ENCODE measurements at places on chromosomes 12 and 14. TPM values are rescaled to one million over a fixed set of nuclear protein-coding genes. Genes with fewer than 3 reads are reported as not detected.

GRCh38 chr12:93318720-93319522, 58.8 kb upstream of the NUDT4 start:
- no peak for DNase-seq

- DNase-seq: peak; percentile 84
These were observed 58.8 kb upstream of the LTA4H start for GRCh38 chr12:96094201-96094600.

DNA sequence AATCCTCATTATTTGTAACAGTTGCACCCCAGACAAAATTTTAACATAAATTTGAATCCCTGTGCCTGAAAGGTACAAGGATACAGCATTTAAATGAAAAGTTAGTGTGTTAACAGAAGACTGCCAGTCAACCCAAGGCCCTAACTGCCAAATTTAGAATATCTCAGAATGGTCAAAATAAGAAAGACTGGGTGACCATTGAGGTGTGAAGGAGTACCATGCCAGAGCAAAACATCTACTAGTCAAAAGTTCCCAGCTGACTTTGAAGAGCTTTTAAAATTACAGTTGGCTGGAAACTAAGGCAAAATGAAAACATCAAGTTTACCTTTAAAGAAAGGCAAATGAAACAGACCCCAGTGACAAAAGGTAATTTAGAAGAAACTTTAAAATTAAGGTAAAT, 18.4 kb downstream of the SAV1 start:
- no peak for DNase-seq

GRCh38 chr14:33118668-33119067, 180.0 kb downstream of the NPAS3 start:
- DNase-seq: no peak

The NINJ2 gene
- 0.66 TPM for total RNA-seq

DNA sequence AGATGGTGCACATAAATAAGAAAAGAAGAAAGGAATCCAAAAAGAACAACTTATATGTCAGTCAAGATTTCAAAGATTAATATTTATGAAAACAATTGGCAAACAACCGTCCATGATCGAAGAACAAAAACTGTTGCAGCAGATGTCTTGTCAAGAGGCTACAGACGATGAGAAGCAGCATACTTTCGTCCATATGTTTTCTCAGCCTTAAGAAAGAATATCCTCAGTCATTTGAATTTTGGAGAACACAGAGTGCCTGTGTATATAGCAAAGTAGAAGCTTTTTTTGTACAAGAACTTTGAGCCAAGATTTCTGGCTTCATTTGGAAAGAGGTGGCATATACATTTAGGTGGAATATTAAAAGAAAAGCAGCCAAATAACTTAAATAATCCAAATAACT, 297.2 kb downstream of the ITPR2 start:
- no peak for DNase-seq

DNA sequence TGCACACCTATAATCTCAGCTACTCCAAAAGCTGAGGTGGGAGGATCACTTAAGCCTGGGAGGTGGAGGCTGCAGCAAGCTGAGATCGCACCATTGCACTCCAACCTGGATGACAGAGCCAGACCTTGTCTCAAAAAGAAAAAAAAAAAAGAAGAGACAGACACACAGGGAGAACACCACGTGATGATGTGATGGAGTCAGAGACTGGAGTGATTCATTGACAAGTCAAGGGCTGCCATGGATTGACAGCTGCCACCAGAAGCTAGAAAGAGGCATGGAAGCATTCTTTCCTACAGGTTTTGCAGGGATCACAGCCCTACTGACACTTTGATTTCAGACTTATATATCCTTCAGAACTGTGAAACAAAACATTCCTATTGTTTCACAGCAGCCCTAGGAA, 3.5 kb upstream of the HCFC2 start:
- DNase-seq: no peak

GRCh38 chr12:15558915-15559528, 230.2 kb downstream of the EPS8 start:
- no peak for DNase-seq

DNA sequence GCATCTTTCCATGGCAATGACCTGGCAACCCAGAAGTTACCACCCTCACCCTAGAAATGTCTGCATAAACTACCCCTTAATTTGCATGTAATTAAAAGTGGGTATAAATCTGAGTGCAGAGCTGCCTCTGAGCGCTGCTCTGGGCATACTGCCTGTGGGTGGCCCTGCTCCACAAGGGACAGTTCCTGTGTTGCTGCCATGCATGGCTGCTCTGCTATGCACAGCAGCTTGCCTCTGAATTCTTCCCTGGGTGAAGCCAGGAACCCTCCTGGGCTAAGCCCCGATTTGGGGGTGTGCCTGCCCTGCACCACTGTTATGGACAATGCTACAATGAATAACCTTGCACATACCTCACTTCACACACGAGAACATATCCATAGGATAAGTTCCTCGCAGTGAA, 35.7 kb upstream of the GPR132 start:
- no peak for DNase-seq

GRCh38 chr14:106556665-106557289, 1030.4 kb downstream of the TMEM121 start:
- DNase-seq: no peak

GRCh38 chr12:101172316-101172715, 37.7 kb downstream of the SLC5A8 start:
- DNase-seq: no peak

GRCh38 chr14:88188745-88189416, 134.2 kb downstream of the KCNK10 start:
- DNase-seq: no peak

- DNase-seq: peak; percentile 8
These were observed at the start of gene EML5 for GRCh38 chr14:88792473-88793258. Gene EML5, minus strand, starts transcription at chr14:88792953. Its CDS starts 450 bp downstream, at chr14:88792503.

- DNase-seq: no peak
These were observed 3.1 kb downstream of the SLC25A29 start for GRCh38 chr14:100303179-100303578.

GRCh38 chr12:131751335-131751734, 40.4 kb downstream of the SFSWAP start:
- no peak for DNase-seq

Data from pulmonary artery endothelial cell (primary cell).